Adrenal gland (tissue), 19 donors: ENCODE measurements at places on chromosomes 7 and 10.

DNA sequence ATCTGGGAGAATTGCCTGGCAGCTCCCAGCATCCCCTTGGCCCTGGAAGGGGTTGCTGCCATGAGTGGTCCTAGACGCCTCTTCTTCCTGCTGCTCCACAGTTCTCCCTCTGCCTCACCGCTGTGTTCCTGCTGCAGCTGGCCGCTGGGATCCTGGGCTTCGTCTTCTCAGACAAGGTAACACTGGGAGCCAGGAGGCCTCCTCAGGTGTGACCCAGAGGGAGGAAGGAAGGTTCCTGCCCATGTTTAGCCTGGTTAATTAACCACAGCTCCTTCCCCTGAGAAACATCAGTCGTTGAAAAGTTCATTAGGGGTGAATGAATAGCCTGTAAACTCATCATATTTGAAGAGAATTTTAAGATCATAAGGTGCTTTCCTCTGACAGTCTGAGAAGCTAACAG is 18.2 kb downstream of the TSPAN33 start:
- no peaks in the 10 kb centered on the region for H3K27me3 ChIP-seq
- H3K36me3 ChIP-seq, result no peaks in the 10 kb centered on the region
- no peak overlapping the region for H3K4me3 ChIP-seq
- DNase-seq, result no peak

- no peak overlapping the region for H3K27ac ChIP-seq
- no peak for DNase-seq
- H3K36me3 ChIP-seq, result no peaks in the 10 kb centered on the region
- no peak overlapping the region for H3K4me3 ChIP-seq
These were observed 39.8 kb downstream of the RGS10 start for GRCh38 chr10:119502618-119503155.

DNA sequence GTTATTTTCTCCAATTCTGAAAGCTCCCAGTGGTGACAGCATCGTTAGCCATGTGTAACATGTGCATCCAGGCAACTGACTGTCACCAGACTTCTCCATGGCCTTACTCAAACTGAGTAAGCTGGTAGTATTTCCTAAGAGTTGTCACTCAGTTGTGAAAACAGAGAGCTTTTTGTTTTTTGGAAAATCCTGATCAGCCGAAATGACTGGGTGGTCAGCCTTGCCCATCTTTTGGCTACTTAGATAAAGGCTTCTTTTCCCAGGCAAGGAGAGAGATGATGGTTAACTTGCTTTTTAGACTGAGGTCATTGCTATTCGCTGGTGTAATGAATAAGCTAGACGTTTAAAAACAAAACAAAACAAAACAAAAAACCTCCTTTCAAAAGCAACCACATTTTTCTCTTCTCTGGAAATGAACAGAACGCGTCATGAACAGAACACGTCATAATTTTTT is 159.5 kb upstream of the KLF14 start:
- peaks cover 68% of the 10 kb centered on the region for H3K4me1 ChIP-seq
- H3K4me3 ChIP-seq, result no peak overlapping the region
- no peaks in the 10 kb centered on the region for H3K27me3 ChIP-seq
- H3K36me3 ChIP-seq, result peaks cover 9% of the 10 kb centered on the region
- no peak for DNase-seq
- H3K27ac ChIP-seq, result peak overlapping the region; percentile 81

GRCh38 chr7:117165656-117166055 is 157.2 kb downstream of the WNT2 start:
- no peaks in the 10 kb centered on the region for H3K4me1 ChIP-seq
- no peak overlapping the region for H3K27ac ChIP-seq
- no peaks in the 10 kb centered on the region for H3K36me3 ChIP-seq
- no peak overlapping the region for H3K4me3 ChIP-seq

DNA sequence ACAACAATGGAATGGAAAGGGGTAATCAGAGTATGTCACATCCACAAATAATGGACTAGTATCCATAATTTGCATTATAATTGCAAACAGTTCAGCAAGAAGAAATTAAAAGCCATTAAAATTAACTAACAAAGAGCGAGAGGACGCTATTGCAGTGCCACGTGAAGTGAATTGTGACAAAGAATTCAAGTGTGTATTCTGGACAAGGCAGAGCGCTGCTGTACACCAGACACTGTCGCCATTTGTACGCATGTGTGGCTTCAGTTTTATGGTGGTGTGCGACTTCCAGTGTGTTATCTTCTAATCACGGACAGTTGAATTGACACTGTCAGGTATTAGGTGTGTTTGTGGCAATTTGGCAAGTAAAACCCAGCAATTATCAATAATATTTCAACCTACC is 11.3 kb downstream of the CYP3A5 start:
- no peaks in the 10 kb centered on the region for H3K36me3 ChIP-seq
- H3K27me3 ChIP-seq, result no peaks in the 10 kb centered on the region
- H3K4me3 ChIP-seq, result no peak overlapping the region
- DNase-seq, result no peak

DNA sequence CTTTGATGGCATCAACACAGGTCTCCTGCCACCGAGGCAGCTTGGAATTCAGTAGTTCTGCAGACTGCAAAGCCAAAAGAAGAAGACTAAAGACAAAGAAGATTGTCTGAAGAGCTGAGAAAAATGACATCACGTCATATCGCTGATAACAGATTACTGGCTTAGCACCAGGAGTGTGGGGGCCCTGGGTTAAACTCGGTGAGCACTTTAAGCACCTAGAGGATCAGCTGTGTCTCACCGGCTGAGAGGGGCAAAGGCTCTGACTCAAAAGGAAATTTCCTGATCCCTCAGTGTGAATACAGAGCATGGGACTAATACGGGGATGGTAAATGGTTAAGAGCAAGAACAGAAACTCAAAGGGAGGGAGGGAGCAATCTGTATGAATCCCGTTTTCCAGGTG is 30.7 kb downstream of the BRI3 start:
- H3K4me3 ChIP-seq, result no peak overlapping the region
- DNase-seq, result no peak
- H3K27ac ChIP-seq, result no peak overlapping the region
- H3K4me1 ChIP-seq, result no peaks in the 10 kb centered on the region
- H3K36me3 ChIP-seq, result peaks cover 13% of the 10 kb centered on the region

- peak; percentile 79 for DNase-seq
- H3K36me3 ChIP-seq, result peaks cover 20% of the 10 kb centered on the region
- H3K4me3 ChIP-seq, result no peak overlapping the region
- H3K27me3 ChIP-seq, result no peaks in the 10 kb centered on the region
- H3K27ac ChIP-seq, result no peak overlapping the region
- no peaks in the 10 kb centered on the region for H3K4me1 ChIP-seq
These were observed 59.0 kb upstream of the GTF2I start for GRCh38 chr7:74598558-74598957.

DNA sequence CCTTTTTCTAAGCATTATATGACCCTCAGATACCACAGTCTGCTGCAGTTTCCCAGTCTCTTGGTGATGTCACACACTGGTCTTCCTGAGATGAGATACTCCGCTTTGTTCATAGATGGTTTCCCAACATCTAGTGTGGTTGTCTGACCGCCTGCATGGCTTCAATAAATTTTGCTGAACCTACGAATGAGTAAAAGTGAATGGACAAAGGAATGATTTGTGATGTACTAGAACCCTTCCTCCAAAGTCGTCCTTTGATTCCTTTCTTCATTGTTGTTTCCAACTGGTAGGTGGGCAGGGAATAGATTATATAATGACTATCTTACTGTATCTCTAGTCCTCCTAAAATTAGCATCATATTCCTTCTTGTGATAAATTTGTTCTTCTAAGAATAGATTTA is 82.5 kb downstream of the SLC35B4 start:
- no peak overlapping the region for H3K27ac ChIP-seq
- H3K27me3 ChIP-seq, result no peaks in the 10 kb centered on the region
- no peak overlapping the region for H3K4me3 ChIP-seq
- no peaks in the 10 kb centered on the region for H3K36me3 ChIP-seq
- no peaks in the 10 kb centered on the region for H3K4me1 ChIP-seq

GRCh38 chr7:11335947-11336346 is 362.3 kb downstream of the PHF14 start:
- DNase-seq, result no peak
- no peaks in the 10 kb centered on the region for H3K27me3 ChIP-seq
- no peaks in the 10 kb centered on the region for H3K4me1 ChIP-seq

- H3K4me3 ChIP-seq, result no peak overlapping the region
- no peaks in the 10 kb centered on the region for H3K4me1 ChIP-seq
- no peak for DNase-seq
- H3K27ac ChIP-seq, result no peak overlapping the region
- H3K36me3 ChIP-seq, result no peaks in the 10 kb centered on the region
- H3K27me3 ChIP-seq, result no peaks in the 10 kb centered on the region
These were observed 33.6 kb downstream of the TMEM106B start for GRCh38 chr7:12244694-12245093.
